ENCODE measurements at places on chromosomes 1 and 21. TPM values are rescaled to one million over a fixed set of nuclear protein-coding genes. Genes with fewer than 3 reads are reported as not detected.

GRCh38 chr21:35102488-35103371, 53.6 kb upstream of the RUNX1 start:
- no peak overlapping the region for H3K4me3 ChIP-seq
- no peaks in the 10 kb centered on the region for H3K36me3 ChIP-seq
- no peak overlapping the region for H3K27ac ChIP-seq
- DNase-seq = no peak

The OSBPL9 gene
- 98.5 TPM for total RNA-seq

DNA sequence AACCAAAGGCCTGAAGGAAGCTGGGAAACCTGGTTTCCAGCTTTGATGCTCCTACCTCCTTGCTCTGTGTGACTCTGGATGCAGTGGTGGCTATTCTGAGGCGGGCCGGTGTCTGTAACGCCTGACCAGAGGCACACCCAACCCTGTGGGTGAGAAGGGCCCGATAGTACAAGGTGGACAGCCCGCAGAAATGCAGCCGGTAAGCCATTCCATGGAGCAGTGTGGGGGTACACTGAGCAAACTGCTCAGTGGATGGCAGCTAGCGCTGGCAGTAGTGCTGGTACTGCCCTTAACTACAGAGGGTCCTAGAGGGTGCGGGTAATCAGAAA, 36.0 kb downstream of the AHDC1 start:
- DNase-seq = no peak
- no peaks in the 10 kb centered on the region for H3K27me3 ChIP-seq
- no peak overlapping the region for H3K27ac ChIP-seq
- no peaks in the 10 kb centered on the region for H3K4me1 ChIP-seq
- H3K4me3 ChIP-seq = no peak overlapping the region
- no peaks in the 10 kb centered on the region for H3K36me3 ChIP-seq

DNA sequence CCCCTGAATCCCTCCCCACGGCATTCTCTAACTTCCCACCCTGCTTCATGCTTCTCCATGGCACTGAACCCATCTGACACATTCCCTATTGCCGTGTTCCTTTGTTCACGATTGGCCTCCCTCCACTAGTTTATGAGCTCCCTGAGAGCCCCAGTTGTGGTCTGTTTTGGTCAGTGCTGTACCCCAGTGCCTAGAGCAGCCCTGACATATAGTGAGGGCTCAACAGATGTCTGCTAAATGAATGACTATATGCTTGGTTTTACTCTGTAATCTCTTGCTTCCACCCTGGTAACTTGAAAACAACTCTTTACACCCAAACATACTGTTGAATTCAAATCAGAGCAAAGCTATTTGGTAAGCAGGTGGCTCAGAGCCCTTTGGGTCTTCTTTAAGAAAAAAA, 171.1 kb upstream of the EDN2 start:
- no peak overlapping the region for H3K27ac ChIP-seq
- H3K4me3 ChIP-seq = no peak overlapping the region
- H3K4me1 ChIP-seq = no peaks in the 10 kb centered on the region
- DNase-seq = no peak

Data from aorta (tissue), 5 donors.